Cerebellar nuclear complex (tissue), 1 donor: ENCODE measurements at places on chromosomes 11 and 22.

GRCh38 chr11:10764412-10764811, 13.4 kb downstream of the CTR9 start:
- no peak for DNase-seq

DNA sequence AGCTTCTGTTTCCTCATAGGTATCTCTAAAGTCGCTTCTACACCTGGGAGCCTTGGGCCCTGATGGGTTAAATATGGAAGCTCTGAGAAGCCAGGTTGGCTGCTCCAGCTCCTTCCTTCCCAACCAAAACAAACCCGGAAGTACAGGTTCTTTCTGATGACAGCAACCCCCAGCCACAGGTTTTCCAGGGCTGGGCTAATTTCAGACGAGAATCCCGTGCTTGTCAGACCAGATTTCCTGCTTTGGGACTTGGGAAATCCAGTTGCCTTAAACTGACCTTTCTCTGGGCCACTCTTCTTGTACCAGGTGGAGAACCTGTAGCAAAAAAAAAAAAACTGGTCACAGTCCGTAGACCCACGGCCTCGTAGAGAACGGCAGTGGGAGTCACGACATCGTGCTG, 51.9 kb downstream of the RBX1 start:
- no peak for DNase-seq

DNA sequence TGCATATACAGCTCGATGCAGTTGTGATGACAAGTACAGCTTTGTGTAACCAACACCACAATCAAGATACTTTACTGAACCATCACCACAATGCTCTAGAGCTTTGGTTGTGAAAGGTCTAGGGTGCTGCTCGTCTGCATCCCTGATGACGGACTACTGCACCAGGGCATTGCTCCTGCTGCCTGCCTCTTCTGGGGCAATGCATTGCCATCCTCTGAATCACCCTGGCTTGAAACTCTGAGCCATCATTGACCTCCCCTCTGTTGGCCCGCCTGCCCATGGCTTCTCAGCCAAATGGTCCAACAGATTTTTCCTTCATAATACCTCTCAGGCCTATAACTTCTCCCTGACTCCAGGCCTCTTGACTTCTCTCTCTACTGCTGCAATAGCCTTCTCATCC, 77.4 kb upstream of the CSNK2A3 start:
- no peak for DNase-seq

GRCh38 chr11:63814383-63814736, 1.1 kb downstream of the SPINDOC start:
- DNase-seq: no peak

GRCh38 chr11:60561254-60561653, 46.1 kb downstream of the MS4A13 start:
- no peak for DNase-seq
